ENCODE measurements at places on chromosomes 5 and 9.

- peak; percentile 42 for DNase-seq
Observed at GRCh38 chr9:114155263-114155994, at the start of gene COL27A1. TSS of gene COL27A1 (plus strand) at chr9:114155537. CDS start at chr9:114155951, 414 bp downstream.

DNA sequence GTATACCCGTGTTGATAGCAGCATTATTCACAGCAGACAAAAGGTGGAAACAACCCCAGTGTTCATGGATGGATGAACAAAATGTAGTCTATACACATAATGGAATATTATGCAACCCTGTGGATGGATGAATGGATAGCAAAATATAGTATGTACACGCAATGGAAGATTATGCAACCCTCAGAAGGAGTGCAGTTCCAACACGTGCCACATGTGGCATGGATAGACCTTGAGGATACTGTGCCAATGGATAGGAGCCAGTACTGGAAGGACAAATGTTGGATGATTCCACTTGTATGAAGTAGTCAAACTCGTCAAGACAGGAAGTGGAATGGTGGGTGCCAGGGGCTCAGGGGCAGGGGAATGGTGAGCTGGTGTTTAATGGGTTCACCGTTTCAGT, 44.9 kb downstream of the PLEKHG4B start:
- no peak for DNase-seq

GRCh38 chr5:160353379-160353778, 17.0 kb downstream of the C1QTNF2 start:
- no peak for DNase-seq

DNA sequence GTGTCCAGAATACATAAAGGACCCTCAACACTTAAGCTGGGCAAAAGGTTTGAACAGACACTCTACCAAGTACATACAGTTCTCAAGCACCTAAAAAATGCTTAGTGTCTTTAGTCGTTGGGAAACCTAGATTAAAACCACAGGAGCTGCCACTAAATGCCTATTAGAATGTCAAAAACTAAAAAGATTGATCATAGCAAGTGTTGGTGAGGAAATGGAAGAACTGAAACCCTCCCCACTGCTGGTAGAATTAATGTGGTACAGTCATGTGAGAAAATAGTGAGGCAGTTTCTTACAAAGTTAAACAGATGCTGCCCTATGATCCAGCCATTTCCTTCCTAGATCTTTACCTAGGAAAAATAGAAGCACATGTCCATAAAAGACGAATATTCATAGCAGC, 40.6 kb downstream of the SFXN1 start:
- DNase-seq: no peak

- no peak for DNase-seq
Observed at GRCh38 chr5:80070338-80071056, 35.3 kb downstream of the THBS4 start.

DNA sequence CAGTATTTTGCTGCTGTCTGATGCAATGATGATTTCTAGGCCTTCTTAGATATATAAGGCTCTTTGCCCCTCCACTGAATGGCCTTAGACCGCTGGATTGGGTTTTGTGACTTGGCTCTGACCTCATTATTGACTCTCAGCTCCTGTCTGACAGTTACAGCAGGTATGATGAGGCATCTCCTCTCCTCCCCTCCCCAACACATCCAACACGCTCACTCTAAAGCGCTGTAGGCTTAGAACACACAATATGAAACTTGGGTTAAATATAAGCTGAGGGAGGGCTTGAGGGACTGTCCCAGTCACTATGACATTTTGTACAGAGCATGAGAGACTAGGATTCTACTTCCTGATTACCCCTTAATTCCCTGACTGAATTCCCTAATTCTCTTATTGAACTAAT, 18.8 kb upstream of the CER1 start:
- no peak for DNase-seq

DNA sequence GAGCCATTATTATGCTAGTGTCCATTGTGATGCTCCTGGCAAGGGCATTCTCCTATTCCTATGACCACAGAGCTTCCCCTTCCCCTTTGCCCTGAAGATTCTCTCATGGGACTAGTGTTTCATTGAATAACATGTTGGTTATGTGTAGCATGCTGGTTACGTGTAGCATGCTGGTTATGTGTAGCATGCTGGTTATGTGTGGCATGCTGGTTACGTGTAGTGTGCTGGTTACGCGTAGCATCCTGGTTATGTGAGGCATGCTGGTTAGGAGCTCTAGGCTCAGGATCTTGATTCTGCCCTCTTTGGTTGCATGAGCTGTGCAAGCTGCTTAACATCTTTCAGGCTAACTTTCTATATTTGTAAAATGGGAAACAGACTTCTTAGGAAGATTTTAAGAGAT, 46.5 kb upstream of the GPR151 start:
- DNase-seq: no peak

DNA sequence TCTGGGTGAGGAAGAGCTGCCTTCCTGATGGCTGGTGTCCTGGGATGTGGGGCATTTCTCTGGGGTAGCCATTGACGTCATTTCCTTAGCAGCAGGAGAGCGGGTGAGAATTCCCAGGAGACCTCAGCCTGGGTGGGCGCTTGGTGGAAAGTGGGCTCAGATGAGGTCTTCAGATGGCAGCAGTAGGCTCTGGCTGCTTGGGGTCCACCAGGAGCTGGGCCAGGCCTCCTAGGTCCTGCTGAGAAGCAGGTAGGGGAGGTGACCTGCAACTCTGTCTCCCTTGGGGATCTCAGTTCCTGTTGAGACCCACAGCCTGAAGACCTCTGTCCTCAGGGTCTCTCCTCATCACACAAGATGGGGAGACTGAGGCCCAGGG, 31.5 kb downstream of the FAM163B start:
- DNase-seq: no peak

DNA sequence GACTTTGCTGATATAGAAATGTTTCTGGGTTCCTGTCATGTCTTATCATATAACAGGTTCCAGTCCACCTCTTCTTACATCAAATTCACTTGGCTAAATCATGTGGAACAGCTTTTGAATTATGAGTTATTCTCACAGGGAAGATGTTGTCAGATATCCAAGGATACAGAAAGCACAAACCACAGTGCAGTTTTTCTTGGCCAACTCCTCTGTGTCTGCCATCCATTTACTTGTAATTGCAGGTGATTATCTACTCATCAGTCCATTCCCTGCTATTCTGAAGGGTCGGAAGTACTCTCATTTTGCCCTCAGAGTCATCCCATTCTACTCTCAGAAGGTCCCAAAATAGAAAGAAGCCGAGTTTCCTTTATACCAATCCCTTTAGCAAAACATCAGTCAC, 10.0 kb downstream of the MARCHF11 start:
- DNase-seq: no peak

- DNase-seq: no peak
Observed at GRCh38 chr9:109880276-109881169, 100.5 kb downstream of the PALM2AKAP2 start.

DNA sequence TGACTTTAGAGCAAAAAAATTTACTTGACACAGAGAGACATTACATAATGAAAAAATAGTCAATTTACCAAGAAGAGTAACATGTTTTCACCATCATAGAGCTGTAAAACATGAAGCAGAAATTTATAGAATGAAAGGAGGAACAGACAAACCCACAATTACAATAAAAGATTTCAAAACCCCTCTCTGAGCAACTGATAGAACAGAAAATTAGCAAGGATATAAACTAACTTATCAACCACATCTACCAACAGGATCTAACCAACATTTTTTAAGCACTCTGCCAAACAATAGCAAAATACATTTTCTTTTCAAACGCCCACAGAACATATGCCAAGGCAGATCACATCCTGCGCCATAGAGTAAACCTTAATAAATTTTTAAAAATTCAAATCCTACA, 17.9 kb downstream of the SLCO4C1 start:
- DNase-seq: no peak

DNA sequence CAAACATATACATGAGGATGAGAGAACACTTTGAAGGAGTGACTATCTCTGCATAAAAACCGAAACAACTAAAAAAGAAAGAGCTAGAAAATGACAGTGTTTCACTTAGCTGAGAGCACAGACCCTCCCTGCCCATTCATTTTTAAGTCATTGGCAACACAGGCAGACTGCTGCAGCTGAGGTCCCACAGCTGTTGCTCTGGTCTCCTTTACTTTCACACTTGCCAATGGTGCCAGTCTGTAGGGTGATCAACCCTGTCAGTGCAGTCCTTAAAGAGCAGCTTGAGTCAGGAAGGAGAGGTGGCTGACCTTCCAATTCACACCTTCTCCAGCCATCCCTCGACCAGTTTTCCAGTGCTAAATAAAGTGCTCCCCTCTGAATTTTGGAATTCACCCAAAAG, 508.3 kb upstream of the CCNG1 start:
- DNase-seq: no peak
